DMS 273 treated with DMSO at 0.1 percent for 48 hours (cell line): ENCODE measurements at places on chromosomes 4 and X.

DNA sequence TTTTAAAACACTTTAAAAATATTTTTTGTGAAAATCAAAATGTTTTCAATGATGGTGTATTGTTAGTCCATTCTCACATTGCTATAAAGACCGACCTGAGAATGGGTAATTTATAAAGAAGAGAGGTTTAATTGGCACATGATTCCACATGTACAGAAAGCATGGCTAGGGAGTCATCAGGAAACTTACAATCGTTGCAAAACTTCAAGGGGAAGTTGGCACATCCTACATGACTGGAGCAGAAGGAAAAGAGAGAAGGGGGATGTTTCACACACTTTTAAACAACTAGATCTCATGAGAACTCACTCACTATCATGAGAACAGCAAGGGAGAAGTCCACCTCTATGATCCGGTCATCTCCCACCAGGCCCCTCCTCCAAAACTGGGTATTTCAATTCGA, 110.7 kb downstream of the TMEM47 start:
- DNase-seq: no peak

GRCh38 chrX:115251458-115252233, 17.8 kb upstream of the LRCH2 start:
- no peak for DNase-seq

- DNase-seq: no peak
Measured at GRCh38 chr4:69977582-69977981, 12.1 kb upstream of the CSN2 start.

DNA sequence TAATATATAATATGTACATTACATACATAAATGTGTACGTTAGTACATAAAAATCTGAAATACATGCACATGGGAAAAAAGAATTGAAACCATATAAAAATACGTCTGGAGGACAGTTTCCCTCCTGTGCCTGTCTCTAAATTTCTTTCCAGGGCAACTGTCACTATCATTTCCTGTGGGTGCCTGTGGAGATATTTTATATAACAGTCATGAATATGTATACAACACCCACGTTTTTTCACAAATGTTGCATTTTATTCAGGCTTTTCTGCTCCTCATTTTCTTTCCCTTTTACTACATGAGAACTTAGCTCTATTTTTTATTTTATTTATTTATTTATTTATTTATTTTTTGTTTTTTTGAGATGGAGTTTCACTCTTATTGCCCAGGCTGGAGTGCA, 24.2 kb upstream of the GRPEL1 start:
- no peak for DNase-seq

DNA sequence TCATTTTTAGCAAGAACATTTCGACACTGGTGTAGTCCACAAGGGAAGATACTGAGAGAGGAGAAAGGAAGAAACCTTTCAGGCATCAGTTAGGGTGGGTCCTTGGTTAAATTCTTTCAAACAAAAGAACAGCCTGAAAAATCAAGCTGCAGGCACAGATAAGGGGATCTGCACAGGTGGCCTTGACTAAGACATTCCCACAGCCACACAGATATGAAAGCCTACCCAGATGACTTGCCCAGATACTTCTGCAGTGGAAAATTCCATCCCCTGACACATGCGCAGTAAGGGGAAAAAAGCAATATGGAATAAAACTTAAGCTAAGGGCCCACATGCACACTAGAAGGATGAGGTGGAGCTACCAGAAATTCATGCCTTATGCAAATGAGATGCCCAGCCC, 8.9 kb upstream of the TMEM165 start:
- no peak for DNase-seq
